ENCODE measurements at places on chromosomes 1 and 21.

DNA sequence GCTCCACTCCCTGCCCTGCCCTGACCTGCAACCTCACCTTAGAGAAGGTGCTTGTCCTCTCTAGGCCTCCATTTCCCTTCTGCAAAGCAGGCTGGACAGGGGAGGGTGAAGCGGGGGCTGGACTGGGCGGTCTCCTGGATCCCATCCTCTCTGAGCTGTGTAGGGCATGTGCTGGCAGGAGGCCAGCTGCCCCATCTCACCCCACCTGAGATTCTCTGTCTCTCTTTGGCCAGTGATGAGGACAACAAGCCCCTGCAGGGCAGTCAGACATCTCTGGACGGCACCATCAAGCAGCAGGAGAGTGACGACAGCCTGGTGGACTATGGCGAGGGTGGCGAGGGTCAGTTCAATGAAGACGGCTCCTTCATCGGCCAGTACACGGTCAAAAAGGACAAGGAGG is 26.9 kb upstream of the CNTN2 start:
- DNase-seq, result no peak

DNA sequence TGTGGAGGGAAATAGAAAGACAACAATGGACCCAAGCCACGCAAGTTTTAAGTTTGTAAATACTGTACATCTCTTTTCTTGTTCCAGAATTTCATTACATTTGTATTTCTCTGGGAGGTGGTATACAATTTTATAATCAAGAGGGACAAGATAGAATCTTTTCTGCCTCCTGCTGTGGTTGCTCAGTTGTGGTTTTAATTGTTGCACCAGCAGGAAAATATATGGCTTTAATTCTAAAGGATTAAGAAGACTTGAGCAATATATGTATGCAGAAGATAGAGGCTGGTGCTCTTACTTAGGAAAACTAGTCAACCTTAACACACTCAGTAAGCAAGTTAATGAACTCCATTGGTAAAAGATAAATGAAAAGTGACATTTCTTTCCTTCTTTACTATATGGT is 19.8 kb upstream of the ASB17 start:
- no peak for DNase-seq

GRCh38 chr1:181324797-181325616 is 158.3 kb upstream of the CACNA1E start:
- DNase-seq, result no peak

DNA sequence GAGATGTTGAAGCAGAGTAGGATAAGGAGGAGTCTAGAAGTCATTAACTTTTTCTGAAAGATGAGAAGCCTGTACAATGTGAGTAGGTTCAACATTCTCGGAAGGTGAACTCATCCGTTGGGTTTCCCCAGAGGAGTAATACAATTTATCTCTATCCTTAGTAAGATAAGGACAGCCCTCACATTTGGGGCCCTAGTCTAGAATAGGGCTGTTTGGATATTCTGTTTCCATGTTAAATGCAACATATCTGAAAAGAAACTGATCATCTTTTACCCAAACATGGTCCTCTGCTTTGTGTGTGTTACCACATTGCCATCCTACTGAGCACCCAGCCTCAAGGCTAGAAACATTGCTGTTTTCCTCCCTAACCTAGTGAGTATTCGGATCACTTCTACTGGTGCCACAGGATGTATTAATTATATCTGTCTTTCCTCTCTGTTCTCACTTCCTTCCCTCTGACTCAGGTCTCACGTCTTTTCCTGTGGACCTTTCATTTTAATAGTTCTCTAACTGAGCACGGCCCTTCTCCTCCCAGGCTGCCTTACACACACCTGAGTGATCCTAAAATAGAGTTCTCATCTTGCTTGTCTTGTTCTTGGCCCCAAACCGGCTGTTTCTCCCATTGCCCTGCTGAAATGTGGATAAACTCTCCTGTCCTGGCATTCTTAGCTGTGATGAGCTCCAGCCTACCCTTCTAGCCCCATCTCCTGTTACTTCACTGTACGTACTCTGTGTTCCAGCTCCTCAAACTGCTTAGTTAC is 91.7 kb downstream of the CDC14A start:
- peak; percentile 38 for DNase-seq

- DNase-seq, result no peak
Observed at GRCh38 chr1:213457186-213457585, 406.1 kb downstream of the RPS6KC1 start.

DNA sequence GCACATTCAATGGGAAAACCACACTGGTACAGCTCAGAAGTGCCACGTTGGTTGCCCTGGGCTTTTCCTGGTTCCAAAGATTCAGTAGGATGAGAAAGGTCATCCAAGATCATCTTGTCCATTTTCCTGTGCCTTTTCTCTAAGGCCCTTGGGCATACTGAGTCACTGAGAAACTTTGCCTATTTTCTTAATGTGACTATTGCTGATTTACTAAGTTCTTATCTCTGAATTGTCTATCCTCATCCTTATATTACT is 57.2 kb upstream of the HSD17B7 start:
- DNase-seq, result no peak

- no peak for DNase-seq
Observed at GRCh38 chr1:10592373-10592772, 117.6 kb downstream of the PEX14 start.

GRCh38 chr1:155709391-155709790 is 20.5 kb downstream of the DAP3 start:
- no peak for DNase-seq

DNA sequence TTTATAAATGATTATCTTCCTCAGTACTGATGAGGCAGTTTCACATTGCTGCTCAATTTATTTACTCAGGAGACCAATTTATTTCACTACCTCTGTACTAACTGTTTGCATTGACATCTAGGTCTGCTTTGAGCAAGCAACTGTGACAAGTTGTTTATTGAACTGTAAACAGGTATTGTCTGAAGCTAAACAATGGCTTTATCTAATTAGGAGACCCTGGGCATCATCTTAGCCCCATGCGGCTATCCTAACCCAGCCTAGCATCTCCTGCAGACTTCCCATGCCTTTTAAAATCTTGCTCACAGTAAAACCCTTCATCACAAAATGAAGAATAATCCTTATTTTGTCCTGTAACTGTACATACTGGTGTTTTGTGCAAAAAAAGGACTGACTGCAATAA is 348.2 kb downstream of the RWDD3 start:
- DNase-seq, result no peak
